Activated CD4-positive, alpha-beta T cell treated with anti-CD3 and anti-CD28 coated beads for 4 hours (primary cell): ENCODE measurements at places on chromosomes 7 and 10.

DNA sequence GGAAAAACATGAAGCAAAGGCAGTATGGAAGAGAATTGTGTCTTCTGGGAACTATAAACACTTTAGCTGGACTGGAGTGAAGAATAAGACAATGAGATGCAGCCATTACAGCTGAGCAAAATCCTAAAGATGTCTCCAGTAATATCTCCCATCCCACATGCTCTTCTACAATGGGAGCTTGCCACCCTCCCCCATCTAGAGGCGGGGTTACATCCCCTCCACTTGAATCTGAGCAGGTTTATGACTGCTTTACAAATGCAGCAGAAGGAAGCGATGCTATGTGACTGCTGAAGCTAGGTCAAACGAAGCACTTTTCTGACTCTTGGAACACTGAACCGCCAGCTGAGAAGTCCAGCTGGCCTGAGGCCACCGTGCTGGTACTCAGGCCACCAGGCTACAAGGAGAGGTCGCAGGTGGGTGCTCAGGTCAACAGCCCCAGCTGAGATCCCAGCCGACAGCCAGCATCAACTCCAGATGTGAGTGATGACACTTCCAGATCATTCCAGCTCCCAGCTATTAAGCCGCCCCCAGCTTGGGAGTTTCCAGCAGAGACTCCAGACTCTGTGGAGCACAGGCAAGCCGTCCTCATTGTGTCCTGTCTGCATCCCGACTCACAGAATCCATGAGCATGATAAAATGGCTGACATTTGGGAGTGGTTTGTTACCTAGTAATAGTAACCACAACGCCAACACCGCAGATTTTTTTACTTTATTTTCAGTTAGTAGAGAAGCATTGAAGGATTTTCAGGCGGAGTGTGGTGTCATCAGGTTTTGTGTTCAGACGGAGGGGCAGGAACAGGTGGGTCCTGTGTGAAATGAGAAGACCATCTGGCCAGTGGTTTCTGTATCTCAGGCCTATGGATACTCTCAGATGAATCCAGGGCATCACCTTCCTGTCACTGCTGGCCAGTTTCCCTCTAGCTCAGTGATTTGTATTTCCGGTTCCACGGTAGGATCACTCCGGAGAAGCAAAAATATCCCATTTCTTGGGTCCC, 89.3 kb downstream of the NPY start:
- DNase-seq, result no peak

DNA sequence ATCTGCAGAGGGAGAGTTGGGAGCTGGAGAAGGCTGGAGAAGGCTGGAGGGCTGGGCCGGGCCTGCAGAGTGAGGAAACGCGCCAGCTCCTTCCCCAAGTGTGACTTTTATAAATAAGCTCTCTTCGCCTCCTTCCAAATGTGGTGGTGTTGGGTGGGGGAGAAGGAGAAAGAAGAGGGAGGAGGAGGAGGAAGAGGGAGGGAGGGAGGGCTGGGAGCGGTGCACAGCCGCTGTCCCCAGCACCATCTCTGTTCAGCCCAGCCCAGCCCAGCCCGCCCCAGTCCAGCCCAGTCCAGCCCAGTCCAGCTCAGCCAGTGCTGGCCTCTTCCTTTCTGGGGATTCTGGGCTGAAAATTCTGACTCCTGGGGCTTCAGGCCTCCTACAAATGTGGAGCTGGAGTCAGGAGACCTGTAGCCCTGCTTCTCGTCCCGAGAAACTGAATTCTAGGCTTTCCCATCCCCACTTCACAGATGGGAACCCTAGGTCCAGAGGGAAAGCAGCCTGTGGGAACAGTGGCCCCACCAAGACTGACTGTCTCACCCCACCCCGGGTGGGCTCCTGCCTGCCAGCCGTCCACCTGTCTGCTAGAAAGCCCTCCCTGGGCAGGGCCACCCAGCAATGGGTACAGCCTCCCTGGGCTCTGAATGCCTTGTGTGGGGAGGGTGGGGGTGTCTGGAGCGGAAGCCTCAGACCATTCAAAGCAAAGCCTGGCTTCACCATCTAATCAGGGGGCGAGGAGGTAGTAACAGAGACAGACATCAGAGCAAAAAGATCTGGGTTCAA, 2.3 kb downstream of the STX1A start:
- DNase-seq, result no peak

DNA sequence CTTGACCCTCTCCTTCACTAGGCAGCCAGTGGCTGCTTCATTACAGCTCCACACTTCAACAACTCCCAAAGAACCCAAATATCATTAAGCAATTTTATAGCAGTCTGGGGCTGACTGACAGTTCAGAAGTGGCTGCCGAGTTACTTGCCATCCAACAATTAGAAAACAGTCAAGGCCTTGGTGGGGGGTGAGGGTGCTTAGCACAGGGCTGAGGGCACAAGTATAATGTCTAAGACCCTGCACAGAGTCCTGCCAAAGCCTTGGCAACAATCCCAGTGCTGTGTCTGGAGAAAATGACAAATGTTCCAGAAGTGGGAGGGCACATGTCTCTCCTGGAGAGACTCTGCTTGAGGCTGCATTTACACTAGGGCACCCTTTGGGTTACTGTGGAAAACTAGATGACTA, 71.1 kb downstream of the CXCL12 start:
- no peak for DNase-seq

DNA sequence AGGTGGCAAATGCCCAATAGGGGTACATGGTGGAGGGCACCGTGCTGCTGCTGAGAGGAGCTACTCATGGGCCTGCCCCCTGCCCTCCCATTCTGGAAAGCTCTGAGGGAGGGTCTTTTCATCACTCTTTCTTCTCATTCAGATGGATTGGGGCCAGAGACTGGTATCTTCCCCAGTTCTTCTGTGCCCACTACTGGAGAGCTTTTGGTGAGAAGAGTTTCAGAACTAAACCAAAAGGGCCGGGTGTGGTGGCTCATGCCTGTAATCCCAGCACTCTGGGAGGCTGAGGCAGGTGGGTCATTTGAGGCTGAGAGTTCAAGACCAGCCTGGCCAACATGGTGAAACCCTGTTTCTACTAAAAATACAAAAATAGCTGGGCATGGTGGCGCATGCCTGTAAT, 12.5 kb downstream of the ADRA2A start:
- no peak for DNase-seq

GRCh38 chr10:6225263-6225814, 22.6 kb downstream of the PFKFB3 start:
- no peak for DNase-seq

DNA sequence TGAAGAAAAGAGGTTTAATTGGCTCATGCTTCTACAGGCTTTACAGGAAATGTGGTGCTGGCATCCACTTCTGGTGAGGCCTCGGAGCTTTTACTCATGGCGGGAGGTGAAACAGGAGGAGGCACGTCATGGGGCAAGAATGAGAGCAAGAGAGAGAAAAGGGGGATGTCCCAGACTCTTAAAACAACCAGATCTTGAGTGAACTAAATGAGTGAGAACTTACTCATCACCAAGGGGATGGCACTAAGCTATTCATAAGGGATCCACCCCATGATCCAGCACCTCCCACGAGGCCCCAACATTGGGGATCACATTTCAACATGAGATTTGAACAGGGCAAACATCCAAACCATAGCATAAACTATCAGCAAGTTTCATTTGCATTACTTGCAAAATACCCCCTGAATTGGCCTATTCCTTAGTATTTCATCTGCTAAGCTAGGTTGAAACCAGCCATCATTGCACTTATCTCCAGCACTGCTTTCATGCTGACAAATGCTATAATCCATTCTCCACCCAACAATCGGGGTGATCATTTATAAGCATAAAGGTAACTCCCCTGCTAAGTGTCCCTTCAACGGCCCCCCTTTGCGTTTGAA, 179.0 kb downstream of the NOC3L start:
- DNase-seq, result no peak

DNA sequence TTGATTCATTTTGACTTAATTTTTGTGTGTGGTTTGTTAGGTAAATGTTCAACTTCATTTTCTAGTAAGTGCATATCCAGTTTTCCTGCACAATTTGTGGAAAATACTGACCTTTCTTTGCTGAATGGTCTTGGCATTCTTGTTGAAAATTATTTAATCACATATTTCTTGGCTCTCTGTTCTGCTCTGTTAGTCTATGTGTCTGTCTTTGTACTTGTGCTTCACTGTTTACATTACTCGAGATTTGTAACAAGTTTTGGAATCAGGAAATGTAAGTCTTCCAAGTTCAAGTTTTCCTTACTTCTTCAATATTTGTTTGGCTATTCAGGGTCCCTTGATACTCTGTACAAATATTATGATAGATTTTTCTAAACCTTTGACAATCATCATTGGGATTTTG, 838.2 kb upstream of the POM121L12 start:
- DNase-seq, result no peak

DNA sequence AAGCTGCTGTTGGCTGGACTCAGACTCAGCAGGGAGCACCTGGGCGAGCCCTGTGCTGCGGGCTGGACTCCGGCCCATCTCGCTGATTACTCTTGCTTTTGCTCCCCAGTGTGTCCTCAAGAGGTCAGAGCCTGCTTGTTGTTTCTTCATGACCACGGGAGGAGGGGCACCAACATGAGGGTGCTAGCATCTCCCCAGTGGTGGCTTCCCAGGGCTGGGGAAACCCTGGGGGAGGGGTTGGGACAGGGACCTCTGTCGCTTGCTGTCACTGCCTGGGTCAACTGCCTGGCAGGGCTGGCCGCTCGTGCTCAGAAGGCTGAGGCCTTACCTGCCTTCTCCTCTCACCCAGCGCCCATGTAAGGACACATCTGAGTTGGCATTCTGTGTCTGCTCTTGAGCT, 152.3 kb upstream of the SHH start:
- no peak for DNase-seq

DNA sequence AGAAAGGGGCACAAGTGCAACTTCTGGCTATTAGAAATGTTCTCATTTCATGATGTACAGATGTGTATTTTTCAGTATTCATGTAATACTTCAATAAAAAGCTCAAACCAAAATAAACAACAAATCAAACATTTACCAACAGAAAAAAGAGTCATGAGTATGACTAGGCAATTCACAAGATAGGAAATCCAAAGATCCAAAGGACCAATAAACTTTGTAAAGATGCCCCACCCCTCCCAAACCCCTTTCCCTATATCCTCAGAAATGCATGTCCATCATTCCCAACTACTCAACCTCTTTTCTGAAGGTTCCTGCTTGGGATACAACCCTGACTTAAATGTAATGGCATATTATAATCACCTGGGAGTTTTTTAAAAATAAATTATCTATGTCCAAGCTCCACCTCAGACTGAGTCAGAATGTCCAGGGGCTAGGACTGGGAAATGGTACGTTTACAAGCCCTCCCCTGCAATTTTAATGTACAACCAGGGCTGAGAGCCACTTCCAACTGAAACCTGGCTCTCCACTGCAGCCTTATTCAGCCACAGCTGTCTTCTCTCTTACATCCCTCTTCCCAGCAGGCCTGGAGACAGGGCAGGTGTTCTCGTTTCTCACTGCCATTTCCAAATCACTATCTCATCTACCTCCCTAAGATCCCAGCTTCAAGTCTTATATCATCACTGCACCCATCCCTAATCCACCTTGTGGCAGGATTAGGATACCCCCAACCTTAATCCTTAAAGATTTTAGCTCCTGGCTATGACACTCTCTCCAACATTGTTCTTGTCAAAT, 36.5 kb downstream of the COA1 start:
- no peak for DNase-seq

DNA sequence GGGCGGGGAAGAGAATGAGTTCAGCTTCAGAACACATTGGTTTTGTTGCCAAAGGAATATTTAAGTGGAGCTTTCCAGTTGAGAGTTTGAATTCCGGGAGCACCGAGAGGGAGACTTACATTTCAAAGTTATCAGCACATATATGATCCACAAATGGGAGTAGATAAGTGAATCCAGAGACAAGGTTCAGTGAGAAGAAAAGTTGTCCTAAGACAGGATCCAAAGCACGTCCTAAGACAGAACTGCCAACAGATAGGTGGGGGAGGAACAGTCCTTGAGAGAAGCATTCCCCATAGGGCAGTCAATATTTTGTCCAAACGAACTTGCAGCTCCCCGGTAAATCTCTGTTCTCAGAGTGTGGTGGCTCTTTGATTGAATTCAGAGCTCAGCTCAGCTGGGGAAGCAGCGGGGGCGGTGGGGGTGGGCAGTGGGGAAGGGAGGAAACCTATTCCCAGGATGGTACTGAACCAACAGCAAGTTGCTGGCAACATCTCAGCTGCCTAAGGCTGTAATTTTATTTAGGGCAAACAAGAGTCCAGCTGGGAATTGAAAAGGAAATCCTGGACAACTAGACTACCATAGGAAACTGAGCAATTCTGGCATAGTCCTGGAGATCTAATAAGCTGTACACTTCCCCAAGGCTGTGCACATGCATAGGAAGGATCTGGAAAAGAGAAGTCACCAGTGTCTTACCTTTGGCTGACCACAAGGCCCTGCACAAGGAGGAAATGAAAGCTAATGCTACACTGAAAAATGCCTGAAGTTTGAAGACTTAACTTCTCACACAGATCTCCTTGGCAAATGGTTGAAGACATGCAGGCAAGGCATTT, 94.2 kb upstream of the CXCL12 start:
- no peak for DNase-seq

GRCh38 chr10:97483506-97483905, 14.7 kb downstream of the MMS19 start:
- no peak for DNase-seq

- DNase-seq, result no peak
Measured at GRCh38 chr7:2018569-2019460, 213.9 kb downstream of the MAD1L1 start.

- no peak for DNase-seq
Measured at GRCh38 chr10:7184660-7185366, 226.0 kb downstream of the SFMBT2 start.

DNA sequence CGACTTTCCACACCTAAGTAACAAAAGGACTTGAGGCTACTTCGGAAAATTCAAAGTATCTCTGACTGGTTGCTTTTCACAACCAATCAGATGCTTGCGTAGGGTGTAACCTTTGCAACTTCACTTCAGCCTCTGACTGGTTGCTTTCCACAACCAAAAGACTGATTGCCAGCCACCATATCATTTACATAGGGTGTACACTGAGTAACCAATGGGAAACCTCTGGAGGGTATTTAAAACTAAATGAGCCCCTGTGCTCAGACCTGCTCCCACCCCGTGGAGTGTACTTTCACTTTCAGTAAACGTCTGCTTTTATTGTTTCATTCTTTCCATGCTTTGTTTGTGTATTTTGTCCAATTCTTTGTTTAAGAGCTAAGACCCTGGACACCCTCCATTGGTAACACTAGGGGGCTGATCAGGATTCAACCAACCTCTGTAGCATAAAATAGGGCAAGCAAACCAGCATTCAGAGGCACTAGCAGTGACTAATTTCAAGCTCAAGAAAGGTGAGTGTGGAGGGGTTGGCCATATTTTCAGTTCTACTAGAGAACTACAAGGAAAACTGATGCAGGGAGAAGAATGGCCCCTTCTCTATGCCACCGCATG, 390.8 kb downstream of the POM121L12 start:
- no peak for DNase-seq

GRCh38 chr10:82572744-82573143, 697.8 kb downstream of the NRG3 start:
- DNase-seq, result no peak

GRCh38 chr7:139626817-139627216, 103.3 kb downstream of the CLEC2L start:
- no peak for DNase-seq

- DNase-seq, result no peak
Measured at GRCh38 chr10:69239816-69240434, 19.8 kb downstream of the HKDC1 start.
